Right cardiac atrium (tissue), 5 donors: ENCODE measurements at places on chromosomes 3 and 15. TPM values are rescaled to one million over a fixed set of nuclear protein-coding genes. Genes with fewer than 3 reads are reported as not detected.

Gene PRR20G
- total RNA-seq, result not detected

Gene TMC3
- total RNA-seq, result not detected

Gene SCAANT1
- total RNA-seq, result not detected

GRCh38 chr3:142652826-142653292, 56.7 kb downstream of the PLS1 start:
- no peak for DNase-seq

DNA sequence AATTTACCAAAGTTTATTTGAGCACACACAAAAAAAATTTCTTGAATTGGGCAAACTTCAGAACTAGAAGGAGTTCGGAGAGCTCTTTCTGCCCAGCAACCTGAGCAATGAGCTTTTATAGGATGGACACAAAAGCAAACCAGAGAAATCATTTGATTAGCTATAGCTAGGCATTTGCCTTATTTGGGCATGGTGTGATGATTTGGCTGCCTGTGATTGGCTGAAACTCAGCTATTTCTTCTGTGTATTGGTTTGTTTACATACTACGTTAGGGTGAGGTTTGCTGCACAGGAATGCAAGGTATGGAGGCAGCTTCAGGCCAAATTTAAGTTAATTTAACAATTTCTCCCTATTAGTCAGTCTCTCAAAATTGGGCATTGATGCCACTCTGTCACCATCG, 65.1 kb downstream of the NEK11 start:
- DNase-seq, result no peak

GRCh38 chr3:56025326-56025725, 442.9 kb downstream of the ERC2 start:
- no peak for DNase-seq

GRCh38 chr3:190346541-190346940, 24.3 kb upstream of the CLDN1 start:
- no peak for DNase-seq

GRCh38 chr15:60774829-60775463, 296.0 kb upstream of the ICE2 start:
- no peak for DNase-seq

- no peak for DNase-seq
Measured at GRCh38 chr3:8438507-8439079, 63.0 kb upstream of the LMCD1 start.

DNA sequence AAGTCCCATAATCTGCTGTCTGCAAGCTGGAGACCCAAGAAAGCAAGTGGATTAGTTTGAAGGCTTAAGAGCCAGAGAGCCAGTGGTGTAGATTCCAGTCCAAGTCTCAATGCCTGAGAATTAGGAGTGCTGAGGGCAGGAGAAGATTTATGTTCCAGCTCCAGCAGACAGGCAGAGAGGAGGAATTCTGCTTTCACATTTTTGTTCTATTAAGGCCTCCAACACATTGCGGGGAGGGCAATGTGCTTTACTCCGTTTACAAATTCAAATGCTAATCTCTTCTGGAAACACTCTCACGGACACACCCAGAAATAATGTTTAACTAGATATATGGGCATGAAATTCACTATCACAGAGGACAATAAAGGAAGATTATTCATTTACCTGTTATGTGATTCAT, 54.0 kb downstream of the DPH6 start:
- DNase-seq, result no peak

GRCh38 chr3:9917820-9918219, 922 bp downstream of the IL17RC start:
- DNase-seq, result peak; percentile 60
